ENCODE measurements at places on chromosomes 6 and 20.

- peak; percentile 62 for DNase-seq
Observed at GRCh38 chr6:6942831-6943230, 164.9 kb upstream of the RREB1 start.

GRCh38 chr6:110491644-110492317 lies 15.4 kb upstream of the SLC22A16 start:
- peak; percentile 41 for DNase-seq

- no peak for DNase-seq
Observed at GRCh38 chr6:17098538-17098937, 3.3 kb upstream of the STMND1 start.

GRCh38 chr20:44302026-44302669 lies 8.9 kb downstream of the FITM2 start:
- no peak for DNase-seq

DNA sequence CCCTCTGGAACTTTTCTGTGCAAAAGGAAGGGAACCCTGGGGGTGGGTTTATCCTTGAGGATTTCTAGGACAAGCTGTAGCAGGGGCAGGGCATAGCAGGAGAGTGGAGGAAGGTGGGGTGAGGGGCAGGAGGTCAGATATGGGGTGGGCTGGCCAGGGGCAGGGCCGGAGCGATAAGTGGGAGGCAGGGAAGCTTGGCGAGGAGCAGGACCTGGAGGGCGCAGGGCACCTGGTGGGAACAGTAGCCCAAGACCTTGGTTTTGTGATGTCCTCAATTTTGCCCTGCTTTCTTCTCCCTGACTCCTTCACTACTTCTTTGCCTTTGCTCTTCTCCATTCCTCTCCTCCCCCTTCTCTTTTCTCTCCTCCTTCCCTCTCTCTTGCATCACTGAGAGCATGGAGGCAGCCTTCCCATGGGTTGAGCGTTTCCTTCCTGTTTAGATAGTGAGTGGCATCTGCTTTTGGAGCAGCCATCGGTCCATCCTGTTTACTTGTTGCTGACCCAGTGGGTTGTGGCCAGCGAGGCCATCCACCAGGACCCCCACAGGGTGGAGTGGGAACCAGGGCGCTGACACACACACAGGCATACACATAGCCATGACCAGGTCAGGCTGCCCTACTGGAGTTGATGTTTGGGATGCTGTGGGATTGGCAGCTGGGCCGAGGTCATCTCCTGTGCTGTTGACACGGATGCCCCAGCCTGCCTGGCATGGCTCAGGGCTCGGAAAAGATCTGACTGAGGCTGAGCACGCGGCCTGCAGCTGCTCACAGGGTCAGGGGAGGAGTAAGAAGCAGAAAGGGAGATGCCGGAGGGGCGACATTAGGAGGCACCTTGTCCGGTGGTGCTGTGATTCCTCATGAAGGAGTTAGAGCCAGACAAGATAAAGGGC lies 121.0 kb upstream of the RNF24 start:
- DNase-seq: peak; percentile 40

DNA sequence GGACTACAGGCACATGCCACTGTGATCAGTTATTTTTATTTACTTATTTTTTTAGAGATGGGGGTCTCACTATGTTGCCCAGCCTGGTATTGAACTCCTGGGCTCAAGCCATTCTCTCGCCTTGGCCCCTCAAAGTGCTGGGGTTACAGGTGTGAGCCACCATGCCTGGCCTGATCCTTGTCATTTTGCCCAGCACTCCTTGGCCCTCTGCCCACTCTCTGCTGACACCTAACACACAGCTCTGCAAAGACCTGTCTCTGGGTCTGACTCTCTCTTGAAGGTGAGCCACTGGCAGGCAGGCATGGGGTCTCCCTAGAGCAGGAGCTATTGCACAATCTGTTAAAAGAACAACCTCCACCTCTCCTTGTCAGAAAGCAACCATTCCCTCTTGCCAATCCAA lies 155.6 kb downstream of the ZFP64 start:
- no peak for DNase-seq

GRCh38 chr6:51608932-51609331 lies 478.5 kb downstream of the PKHD1 start:
- no peak for DNase-seq

DNA sequence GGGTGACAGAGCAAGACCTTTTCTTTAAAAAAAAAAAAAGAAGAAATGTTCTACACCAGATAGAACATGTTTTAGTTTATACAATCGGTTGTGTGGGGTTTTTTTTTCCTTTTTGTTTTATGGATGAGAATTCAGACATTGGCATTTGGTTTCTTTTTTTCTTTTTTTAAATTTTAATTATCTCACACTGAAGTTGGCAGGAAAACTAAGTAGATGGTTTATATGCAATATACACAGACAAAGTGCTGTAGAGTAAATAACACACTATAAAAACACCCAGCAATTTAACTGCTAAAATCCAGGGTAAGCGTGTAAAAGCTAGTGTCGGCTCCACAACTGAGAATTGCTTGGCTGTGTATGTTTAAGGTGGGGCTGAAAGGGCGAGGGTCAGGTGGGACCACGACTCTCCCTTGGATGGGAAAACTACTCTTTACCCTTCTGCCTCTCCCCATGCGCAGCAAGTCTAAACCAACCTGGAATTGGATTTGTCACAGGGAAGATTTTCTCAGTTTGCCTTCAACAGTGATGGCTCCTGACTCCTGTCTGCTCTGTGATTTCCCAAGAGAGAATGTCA lies 147.1 kb upstream of the MARCKS start:
- no peak for DNase-seq

DNA sequence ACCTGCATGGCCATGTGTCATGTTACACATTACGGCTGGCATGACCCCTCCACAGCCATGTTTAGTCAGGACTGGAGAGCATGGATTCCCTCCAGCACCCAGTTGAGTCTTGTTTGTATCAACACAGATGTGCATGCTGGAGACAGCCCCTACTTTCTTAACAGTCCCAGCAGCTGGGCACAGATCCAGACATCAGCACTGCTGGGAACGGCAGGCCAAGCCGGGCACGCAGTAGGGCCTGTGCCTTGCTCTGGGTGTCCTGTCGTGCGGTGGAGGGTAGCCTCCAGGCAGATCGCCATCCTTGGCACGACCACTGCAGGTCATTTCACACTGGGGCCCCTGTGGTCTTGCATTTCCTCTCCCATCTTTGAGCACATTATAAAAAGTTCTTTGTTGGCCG lies 381.4 kb downstream of the SMOC2 start:
- no peak for DNase-seq

- DNase-seq: no peak
Observed at GRCh38 chr20:41369673-41370072, 3.1 kb upstream of the EMILIN3 start.

- DNase-seq: peak; percentile 19
Observed at GRCh38 chr6:30184417-30185031, 21.2 kb downstream of the TRIM15 start.

GRCh38 chr20:15700147-15700765 lies 873.0 kb downstream of the KIF16B start:
- no peak for DNase-seq

GRCh38 chr6:63537201-63537958 lies 34.9 kb upstream of the LOC128125822 start:
- DNase-seq: no peak

GRCh38 chr20:24164360-24164759 lies 175.8 kb upstream of the GGTLC1 start:
- no peak for DNase-seq

GRCh38 chr6:82013561-82014530 lies 233.7 kb downstream of the IBTK start:
- DNase-seq: no peak

DNA sequence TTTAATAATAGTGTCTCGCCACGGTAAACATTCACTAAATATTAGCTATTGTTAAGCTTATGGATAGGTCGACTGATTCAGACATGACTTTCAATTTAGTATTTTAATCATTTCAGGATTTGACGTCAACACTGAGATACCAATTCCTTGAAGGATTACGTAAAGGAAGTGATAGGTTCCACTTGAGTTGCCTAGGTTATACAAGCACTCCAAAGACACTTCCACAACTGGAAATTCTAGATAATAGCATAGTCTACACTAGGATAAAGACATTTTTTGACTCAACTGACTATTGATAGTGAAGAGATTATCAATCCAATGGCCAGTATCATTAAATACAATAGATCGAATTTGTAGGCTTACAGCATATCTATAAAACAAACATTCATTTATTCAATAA lies 63.9 kb upstream of the NHSL1 start:
- DNase-seq: no peak

DNA sequence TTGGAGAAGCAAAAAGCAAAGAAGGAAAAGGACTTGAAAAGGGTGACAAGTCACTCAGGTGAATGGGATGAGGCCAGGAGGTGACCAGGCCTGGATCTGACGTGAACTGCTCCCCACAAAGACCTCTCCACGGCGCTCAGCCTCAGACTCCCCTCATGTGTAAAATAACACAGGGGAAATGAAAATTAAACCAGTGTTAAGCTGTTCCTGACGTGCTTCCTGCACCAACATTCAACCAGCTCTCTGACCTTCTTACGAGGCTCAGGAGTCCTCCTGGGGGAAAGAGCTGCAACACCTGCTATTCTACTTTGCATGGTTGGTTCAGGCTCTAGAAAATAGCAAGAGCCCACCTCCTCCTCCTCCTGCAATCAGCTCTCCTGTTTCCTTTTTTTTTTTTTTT lies 256.7 kb downstream of the ATXN1 start:
- no peak for DNase-seq

DNA sequence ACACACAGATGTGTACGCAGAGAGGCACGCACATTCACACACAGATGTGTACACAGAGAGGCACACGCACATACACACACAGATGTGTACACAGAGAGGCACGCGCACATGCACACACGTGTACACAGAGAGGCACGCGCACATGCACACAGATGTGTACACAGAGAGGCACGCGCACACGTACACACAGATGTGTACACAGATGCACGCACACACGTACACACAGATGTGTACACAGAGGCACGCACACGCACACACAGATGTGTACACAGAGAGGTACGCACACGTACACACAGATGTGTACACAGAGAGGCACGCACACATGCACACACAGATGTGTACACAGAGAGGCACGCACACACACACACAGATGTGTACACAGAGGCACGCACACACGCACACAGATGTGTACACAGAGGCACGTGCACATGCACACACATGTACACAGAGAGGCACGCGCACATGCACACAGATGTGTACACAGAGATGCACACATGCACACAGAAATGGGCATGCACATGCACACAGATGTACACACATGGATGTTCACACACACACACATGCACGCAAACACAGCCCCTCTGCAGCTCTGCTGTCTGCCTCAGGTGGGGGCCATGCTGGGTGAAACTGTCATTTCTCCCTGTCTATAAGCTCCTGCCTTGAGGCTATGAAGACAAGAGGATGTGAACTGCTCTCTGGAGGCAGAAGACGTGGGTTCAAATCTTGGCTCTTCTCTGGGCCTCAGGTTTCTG lies 14.3 kb upstream of the MYT1 start:
- no peak for DNase-seq

- no peak for DNase-seq
Observed at GRCh38 chr6:75842191-75842590, 93.2 kb downstream of the MYO6 start.

- DNase-seq: no peak
Observed at GRCh38 chr6:35341557-35341956, 801 bp upstream of the PPARD start.

GRCh38 chr20:32896521-32897280 lies 38.0 kb downstream of the EFCAB8 start:
- DNase-seq: no peak

DNA sequence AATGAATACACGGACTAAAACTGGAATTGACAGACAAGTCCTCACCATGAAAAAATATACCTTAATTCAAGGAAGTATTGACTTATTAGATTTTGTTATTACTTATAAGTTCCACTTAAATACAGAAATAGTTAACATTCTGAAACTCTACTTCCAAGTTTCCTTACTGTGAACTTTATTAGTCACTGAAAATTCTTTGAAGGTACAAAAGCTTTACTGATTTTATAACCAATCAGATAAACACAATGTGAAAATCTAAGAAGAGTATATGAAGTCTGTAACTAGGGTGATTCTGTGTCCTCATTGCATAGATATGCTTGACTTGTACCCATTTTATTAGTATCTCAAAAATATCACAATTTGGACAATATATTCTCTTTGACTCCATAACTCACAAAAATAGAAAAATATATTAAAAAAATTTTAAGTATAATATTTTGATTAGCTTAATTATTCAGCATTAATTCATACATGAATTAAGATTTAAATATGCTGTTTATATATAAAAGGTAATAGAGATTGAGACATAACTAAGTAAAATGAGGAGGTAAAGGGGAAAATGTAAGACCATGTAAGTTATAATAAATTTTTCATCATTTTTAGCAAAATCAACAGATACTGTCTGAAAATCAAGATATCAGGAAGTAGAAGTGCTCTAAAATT lies 6.6 kb downstream of the NAPB start:
- DNase-seq: no peak

- no peak for DNase-seq
Observed at GRCh38 chr20:41509316-41510200, 108.6 kb downstream of the CHD6 start.

DNA sequence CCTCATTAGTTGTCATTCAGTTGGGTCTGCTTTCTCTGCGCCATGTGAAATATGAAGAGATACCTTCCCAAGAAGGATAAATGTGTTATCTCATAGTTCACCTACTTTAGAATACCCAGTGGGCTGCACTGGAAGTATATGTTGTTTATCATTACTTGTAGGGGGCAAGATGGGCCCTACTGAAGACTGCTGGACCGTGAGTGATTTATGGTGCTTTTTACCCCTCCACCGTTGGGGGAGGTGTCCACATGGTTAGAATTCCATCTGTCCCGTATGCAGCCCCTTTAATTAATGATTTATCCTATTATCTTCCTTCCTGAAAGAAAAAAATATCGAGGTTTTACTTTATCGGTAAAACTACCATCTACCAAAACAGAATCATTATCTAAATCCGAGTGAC lies 97.0 kb downstream of the TSHZ2 start:
- no peak for DNase-seq

GRCh38 chr20:20887593-20888265 lies 175.3 kb upstream of the RALGAPA2 start:
- DNase-seq: no peak

DNA sequence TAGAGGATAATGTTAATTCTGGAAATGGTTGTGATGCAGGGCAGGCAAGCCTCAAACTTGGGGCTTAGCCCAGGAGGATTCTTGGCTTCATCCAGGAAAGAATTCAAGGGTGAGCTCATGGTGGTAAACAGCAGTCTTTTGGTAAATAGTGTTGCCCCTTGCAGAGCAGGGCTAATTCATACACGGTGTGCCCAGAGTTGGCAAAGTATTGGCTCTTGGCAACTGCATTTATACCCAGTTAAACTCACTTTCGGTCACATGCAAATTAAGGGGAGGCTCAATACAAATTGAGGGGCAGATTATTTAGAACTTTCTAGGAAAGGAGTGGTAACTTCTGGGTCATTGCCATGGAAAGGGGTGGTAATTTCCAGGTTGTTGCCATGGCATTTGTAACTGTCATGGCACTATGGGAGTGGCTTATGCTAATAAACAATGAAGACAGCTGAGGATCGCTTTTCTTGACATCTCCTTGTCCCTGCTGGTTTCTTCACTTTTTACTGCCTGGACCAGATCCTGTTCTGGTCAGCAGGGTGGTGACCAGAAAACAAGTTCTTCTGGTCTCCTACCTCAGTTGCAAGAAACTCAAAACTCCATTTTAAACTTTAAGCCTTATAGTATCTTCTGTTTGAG lies 3.9 kb upstream of the OTOR start:
- no peak for DNase-seq

- peak; percentile 66 for DNase-seq
Observed at GRCh38 chr6:152124429-152125074, 317.1 kb downstream of the ESR1 start.
